ENCODE measurements at places on chromosomes 3 and 15.
A peak's percentile ranks its signal among the peaks of the same experiment; 100 is the strongest.

DNA sequence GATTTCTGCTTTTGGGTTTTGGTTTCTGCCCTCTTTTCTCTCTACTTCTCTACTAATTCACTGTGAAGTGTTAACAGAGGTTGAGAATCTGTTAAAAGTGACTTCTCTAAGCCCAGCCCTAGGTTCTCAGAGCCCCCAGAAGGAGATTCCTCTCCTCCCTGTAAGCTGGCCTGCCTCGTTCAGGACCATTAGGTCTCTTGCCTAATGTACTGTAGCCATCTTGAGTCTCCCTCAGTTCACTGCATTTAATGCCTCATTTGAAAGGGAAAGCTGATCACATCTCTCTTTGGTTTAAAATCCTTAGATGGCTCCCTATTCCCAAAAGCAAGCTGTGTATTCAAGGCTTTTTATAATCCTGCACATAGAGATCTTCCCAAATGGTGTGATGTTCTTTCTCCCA is 16.3 kb downstream of the RTP1 start:
- DNase-seq, result no peak

GRCh38 chr3:179063945-179064560 is 7.6 kb downstream of the ZMAT3 start:
- DNase-seq, result no peak

DNA sequence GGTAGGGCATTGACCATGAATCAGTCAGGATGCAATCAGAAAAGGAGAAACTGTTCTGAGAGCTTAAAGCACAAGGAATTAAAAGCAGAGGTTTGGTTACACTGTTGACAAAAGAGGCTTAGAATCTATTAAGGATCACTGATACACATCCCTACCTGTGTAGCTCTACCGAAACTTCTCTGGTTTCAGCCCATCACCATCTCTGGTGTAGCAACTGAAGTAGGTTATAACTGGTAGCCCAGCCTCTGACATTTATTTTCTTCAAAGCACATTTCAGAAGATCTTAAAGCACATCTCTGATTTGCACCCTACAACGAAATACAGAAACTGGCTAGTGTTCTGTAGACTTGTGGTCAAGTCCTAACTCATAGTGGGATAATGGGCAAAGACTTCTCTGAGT is 283.7 kb downstream of the GBE1 start:
- DNase-seq, result no peak

- no peak for DNase-seq
Observed at GRCh38 chr15:31254431-31255175, 72.0 kb upstream of the KLF13 start.

DNA sequence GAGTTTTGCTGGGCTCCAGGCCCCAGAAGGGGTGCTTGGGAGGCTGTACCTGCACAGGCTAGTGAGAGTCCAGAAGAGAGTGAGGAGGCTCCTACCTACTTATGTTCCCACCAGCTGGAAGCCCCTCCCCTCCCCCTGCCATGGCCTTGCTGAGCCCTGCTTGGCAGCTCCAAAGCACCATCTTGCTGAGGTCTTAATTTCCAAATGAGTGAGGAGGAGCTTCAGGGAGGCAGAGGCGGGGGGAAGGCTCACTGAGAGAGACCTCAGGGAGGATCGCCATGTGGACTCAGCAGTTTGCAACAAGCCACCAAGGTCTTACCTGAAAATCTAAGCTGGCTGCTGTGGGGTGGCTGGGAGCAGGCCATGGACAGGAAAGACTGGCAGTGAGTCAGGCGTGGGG is 8.7 kb upstream of the CACNA2D2 start:
- no peak for DNase-seq

GRCh38 chr3:123880998-123881561 is 3.1 kb downstream of the MYLK start:
- peak; percentile 23 for DNase-seq

- DNase-seq, result peak; percentile 12
Observed at GRCh38 chr3:147838652-147839051, 429.5 kb downstream of the ZIC1 start.

DNA sequence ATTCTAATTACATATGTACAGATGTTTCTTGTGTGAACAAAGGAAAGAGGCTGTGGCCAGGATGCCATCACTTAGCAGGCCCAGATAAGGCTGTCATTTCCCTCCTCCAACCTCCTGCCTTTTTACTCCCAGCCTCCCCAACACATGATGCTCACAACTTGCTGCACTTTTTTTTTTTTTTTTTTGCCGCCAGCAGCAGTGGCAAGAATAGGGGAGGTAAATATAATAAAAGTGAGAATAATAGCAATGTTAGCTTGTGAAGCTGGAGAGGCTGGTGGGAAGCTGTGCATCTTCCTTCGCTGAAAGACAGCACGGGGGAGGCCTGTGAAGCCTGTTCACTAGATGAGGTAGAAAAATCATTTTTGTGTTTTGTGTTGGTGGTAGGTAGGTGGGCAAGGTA is 42.5 kb upstream of the MYO5C start:
- DNase-seq, result no peak

DNA sequence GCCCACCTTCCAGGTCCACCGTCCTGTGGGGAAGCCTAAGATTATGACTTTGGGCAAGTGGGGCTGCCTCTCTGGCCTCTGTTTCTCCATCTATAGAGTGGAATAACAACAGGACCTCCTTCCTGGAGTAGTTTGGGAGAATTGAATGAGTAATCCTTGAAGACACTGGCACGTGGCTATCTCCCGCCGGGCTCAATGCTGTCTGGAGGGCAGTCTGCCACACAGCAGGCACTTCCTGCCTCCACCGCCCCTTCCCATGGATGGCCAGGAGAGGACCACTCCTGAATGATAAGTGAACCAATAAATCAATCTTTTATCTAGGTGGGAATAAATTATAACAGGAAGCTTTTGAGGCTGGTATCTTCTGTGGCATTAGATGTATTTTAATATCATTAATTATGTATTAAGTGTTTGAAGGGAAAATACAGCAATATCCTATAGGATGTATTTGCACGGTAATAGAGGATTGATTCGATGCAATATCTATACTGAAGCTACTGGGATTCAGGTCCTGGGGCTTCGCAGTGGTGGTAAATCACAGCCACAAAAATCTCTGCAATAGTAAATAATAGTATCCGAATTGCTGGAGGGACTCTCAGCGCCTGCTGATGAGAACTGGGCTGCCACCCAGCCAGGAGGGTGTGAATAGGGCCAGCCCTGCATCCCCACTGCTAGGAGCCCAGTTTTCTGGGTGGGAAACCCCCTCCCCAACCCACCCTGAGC is 15.9 kb downstream of the MEGF11 start:
- no peak for DNase-seq

- no peak for DNase-seq
Observed at GRCh38 chr3:15453991-15454625, 26.7 kb downstream of the EAF1 start.

GRCh38 chr3:8856071-8856470 is 86.7 kb upstream of the OXTR start:
- no peak for DNase-seq

GRCh38 chr3:57109437-57110199 is 49.2 kb downstream of the SPATA12 start:
- DNase-seq, result no peak

Measured in Kasumi-1 (cell line).